ENCODE measurements at places on chromosomes 16 and 17. TPM values are rescaled to one million over a fixed set of nuclear protein-coding genes. Genes with fewer than 3 reads are reported as not detected.

The KRTAP2-2 gene
- not detected for total RNA-seq

The SPATA22 gene
- total RNA-seq = 1.1 TPM

The KRT36 gene
- total RNA-seq = not detected

The HOXB7 gene
- 8.1 TPM for total RNA-seq

The USP43 gene
- total RNA-seq = 0.32 TPM

The HS3ST6 gene
- total RNA-seq = not detected

The ITGAD gene
- 0.35 TPM for total RNA-seq

The UTS2R gene
- total RNA-seq = not detected

GRCh38 chr16:81649561-81650184, 129.4 kb upstream of the PLCG2 start:
- no peaks in the 10 kb centered on the region for H3K27me3 ChIP-seq
- no peak overlapping the region for H3K27ac ChIP-seq
- no peak for DNase-seq
- no peak overlapping the region for H3K4me3 ChIP-seq
- H3K36me3 ChIP-seq = no peaks in the 10 kb centered on the region

GRCh38 chr17:36592316-36592715, 637 bp downstream of the DHRS11 start:
- peaks cover 22% of the 10 kb centered on the region for H3K36me3 ChIP-seq
- no peaks in the 10 kb centered on the region for H3K27me3 ChIP-seq

GRCh38 chr17:40779181-40779909, 3.0 kb downstream of the KRT27 start:
- no peak for DNase-seq
- no peak overlapping the region for H3K4me3 ChIP-seq
- no peaks in the 10 kb centered on the region for H3K36me3 ChIP-seq

DNA sequence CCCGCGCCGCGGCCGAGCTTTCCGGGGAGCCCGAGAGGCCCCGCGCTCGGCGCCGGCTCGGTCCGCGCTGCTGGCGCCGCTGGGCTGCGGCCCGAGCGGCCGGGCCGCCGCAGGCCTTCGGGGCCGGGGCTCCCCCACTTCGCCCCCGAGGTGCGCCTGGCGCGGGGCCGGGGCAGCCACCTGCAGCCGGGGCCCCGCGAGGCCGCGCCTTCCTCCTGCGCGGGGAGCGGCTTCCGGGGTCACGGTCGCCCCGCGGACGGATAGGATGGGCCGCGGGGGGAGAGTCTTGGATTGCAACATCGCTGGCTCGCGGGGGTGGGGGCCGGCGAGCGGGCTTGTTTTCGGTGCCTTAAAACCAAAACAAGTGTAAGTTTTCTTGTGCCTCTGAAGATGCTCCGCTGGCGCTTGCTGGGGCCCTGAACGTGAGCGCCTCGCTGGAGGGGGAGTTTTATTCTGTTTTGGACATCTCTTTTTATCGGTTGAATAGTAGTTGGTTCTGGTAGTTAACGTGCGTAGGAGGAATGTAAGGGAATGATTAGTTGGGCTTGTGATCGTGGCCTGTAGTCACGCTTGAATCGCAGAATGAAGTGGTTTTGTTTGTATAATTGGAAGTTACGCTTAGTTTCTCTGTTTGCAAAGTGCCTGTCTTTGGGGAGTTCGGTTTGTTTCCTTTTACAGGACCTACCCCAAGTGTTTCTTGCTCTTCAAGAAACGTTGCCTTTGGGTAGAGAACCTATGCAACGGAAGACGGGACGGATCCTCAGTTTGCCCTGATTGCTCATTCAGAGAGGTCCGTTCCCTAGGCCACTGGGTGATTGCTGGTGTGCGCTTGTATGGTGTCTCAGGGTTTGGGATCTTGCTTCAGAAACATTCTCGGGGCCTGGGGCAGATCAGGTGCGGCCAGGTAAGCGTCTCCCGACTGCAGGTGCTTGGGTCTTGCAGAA, 724 bp downstream of the UBE2I start:
- H3K27me3 ChIP-seq = no peaks in the 10 kb centered on the region
- H3K4me1 ChIP-seq = peaks cover 28% of the 10 kb centered on the region
- H3K27ac ChIP-seq = peak overlapping the region; percentile 64
- H3K36me3 ChIP-seq = no peaks in the 10 kb centered on the region

DNA sequence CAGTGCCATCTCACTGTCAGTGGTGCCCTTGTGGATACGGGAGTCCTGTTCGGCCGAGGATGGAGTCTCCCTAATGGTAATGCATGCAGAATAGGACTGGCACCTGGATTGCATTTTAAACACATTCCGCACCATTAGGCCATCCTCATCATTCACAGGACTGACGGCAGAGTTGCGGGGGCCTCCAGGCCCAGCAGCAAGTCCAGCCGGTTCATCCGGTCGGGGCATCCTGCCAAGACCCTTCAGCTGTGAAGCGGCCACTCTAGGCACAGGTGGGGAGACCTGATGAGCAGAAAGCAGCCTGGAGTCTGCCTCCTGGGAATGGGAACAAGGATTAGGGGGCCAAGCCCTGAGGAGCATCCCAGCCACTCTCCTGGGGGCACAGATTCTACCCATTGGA, 90.3 kb upstream of the XYLT1 start:
- H3K36me3 ChIP-seq = no peaks in the 10 kb centered on the region
- no peaks in the 10 kb centered on the region for H3K27me3 ChIP-seq
- no peak overlapping the region for H3K27ac ChIP-seq
- DNase-seq = no peak
- H3K4me3 ChIP-seq = no peak overlapping the region

DNA sequence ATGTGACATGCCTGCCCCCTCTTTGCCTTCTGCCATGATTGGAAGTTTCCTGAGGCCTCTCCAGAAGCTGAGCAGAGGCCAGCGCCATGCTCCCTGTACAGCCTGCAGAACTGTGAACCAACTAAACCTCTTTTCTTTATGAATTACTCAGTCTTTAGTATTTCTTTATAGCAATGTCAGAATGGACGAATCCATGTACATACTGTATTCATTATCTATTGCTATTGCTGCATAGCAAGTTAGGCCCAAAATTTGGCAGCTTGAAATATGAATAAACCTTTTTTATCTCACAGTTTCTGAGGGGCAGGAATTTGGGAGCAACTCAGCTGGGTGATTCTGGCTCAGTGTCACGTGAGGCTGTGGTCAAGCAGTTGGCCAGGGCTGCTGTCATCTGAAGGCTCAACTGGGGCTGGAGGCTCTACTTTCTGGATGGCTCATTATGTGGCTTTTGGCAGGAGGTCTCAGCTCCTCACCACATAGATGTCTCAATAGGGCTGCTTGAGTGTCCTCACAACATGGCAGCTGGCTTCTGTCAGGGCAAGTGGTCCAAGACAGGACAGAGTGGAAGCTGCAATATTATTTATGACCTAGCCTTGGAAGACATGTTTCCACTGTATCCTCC, 40.0 kb downstream of the SOCS1 start:
- H3K27ac ChIP-seq = no peak overlapping the region
- DNase-seq = no peak
- no peaks in the 10 kb centered on the region for H3K27me3 ChIP-seq
- H3K4me3 ChIP-seq = no peak overlapping the region

DNA sequence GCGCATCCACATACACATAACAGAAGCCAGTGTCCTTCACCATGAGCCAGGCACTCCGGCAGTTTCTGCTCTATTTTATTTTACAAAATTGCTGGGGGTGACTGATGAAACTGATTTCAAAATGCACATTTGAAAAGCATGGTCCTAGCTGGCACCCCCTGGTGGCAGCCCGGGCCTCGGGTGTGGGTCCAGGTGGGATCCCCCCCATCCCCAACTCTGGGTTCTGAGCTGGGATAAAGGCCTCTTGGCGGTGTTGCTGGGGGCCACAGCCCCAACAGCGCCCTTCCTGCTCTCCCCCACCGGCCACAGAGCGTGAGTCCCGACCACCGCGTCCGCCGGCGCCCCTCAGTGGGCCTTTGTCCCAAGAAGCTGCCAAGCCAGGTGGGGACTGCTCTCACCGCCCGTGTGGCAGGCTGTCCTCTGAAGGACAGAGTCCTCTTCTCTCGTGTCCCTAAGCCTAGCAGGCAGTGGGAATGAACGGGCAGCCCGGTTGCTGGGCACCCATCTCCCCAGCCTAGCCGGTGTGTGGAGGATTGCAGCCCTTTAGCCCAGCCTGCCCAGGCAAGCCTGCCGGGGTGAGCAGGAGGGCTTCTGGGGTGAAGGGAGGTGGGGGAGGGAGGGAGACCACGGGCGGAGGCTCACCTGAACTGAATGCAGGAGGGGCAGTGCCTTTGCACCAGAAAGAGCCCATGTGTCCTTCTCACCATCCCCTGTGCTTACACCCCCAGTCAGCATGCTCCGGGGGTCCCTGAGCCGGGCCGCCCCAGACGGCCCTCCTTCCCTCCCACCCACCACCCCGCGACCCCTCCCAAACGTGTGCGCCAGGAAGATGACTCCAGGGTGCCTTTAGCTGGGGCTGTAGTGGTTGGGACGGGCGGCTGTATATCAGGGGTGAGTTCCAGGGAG, 898 bp downstream of the SNAI3 start:
- no peaks in the 10 kb centered on the region for H3K36me3 ChIP-seq
- DNase-seq = no peak
- H3K27me3 ChIP-seq = peaks cover 20% of the 10 kb centered on the region
- no peak overlapping the region for H3K4me3 ChIP-seq
- peaks cover 13% of the 10 kb centered on the region for H3K4me1 ChIP-seq

GRCh38 chr16:31429314-31429713, 1.2 kb upstream of the COX6A2 start:
- H3K36me3 ChIP-seq = no peaks in the 10 kb centered on the region
- H3K27ac ChIP-seq = no peak overlapping the region
- no peaks in the 10 kb centered on the region for H3K27me3 ChIP-seq
- H3K4me1 ChIP-seq = no peaks in the 10 kb centered on the region

GRCh38 chr17:19273731-19274130, 36.6 kb downstream of the EPN2 start:
- no peak overlapping the region for H3K27ac ChIP-seq
- peaks cover 9% of the 10 kb centered on the region for H3K4me1 ChIP-seq
- DNase-seq = no peak
- H3K27me3 ChIP-seq = no peaks in the 10 kb centered on the region
